ENCODE measurements at places on chromosomes 4 and X.

DNA sequence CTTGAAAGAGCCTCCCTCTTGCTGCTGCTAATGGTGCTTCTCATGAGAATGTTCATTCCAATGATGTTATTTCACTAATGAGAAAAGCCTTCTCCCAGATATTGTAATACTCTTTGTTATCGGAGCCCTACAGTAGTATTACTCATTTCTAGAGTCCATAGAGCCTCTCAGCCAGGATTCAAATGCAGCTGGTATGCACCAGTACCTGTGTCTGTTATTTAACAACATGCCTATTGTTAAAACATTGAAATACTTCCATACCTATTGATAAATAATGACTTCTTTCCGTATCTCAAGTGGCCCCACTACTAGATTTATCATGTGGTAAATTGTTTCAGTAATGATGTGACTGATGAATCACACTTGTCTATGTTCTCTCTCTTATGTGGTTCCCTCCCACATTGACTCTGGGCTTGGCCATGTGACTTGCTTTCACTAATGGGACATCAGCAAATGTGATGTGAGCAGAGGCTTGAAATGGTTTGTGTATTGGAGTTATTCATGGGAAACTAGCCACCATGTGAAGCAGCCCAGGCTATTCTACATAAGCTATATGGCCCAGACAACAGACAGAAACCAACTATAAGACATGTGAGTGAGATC, 207.6 kb downstream of the THOC2 start:
- DNase-seq = no peak

DNA sequence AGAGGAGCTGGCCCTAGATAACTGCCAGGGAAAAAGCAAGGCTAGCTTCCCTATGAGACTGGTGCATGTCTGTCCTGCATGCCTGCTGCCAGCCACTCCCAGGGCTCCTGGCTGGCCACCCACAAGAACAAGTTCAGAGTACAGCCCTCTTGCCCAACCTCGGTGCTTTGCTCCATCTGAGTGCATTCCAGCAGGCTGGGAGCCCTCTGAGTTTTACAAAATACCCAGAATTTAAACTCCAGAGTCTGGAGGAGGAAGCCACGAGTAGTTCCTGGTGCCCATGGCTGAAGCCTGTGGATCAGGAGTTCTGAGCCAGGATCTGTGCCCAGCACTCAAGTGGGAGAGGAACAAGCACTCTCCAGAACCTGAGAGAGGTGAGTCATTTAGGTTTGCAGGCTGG, 111.6 kb downstream of the MAGEE2 start:
- DNase-seq = no peak

- DNase-seq = no peak
Observed at GRCh38 chr4:36665985-36666527, 384.6 kb downstream of the DTHD1 start.

DNA sequence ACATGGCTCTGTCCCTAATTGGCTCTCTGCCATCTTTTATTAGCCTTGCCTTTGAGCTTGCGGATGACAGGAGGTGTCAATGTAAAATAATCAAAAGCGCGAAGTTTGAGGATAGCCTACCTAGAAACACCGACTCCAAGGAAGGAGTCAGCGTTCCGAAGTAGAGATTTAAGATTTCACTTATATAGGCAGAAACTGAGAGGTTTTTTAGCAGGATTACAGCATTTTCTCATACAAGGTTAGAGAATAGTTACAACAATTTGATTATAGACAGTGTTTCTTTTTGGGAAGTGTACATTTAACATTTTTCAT, 499 bp upstream of the NFXL1 start:
- DNase-seq = no peak

- no peak for DNase-seq
Observed at GRCh38 chr4:88277711-88278225, 6.6 kb downstream of the PPM1K start.

DNA sequence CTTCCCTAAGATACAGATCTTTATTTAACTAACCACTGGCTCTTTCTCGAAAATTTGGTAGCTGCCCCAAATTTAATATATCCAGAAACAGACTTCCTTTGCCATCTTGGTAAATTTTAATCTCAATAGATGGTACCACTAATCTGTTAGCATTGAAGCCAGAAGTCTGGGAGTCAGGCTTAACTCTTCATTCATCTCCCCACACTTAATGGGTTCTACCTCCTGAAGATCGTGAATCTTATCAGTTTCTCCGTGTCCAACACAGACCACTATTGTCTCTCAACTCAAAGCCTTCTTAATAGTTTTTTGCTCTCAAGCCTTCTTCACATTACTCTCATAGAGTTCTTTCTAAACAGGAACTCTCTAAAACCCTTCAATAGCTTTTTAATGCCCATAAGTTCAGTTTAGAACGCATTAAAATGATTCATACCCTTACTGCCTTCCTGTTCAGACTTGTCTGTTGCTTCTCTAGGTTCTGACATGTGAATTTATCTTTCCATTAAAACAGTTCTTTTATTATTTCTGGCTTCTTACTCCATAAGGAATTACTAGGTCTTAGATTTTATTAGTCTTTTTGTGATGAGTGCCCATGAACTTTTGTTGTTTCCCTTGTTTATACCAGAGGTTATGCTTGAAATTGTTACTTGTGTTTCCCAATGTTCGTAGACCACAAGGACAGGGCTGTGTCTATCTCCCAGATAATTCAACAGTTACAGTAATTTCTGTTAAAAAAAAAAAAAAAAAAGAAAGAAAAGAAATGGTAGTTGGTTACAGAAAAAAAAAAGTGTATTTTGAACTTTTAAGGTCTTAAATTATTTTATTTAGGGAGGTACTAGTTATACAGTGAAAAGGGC, 54.7 kb downstream of the SMARCAD1 start:
- DNase-seq = no peak

DNA sequence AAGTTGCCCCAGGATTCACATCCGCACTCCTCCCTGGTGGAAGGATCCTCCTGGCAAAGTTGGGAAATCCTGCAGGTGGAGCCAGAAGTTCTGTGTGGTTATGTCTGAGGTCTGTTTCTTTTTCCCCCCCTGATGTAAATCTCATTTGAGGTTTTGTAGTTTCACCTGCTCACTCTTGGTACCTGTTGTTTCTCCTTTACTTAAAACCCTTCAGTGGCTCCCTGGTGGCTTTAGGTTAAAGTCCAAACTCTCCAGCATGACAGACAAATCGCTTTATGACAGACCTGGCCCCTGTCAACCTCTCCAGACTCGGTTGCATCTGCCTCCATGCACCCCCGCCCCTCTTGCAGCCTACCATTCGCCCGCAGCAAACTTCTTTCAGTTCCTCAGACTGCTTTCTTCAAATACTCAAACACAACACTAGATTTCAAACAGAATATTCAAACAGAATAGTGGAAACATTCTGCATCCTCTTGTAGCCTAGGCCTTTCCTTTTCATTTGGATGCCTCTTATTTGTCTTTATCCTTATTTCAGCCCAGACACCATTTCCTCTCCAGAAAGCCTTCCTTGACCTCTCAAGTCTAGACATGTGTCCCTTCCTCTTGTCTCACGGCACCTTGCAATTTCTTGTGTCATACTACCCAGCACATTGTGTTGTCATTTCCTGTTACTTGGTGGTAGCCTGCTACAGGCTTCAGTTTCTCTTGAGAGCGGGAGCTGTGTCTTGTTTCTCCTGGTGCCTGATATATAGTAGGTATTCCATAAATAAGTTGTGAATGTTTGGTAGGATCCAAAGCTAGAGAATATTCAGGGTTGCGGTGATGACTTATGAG, 24.8 kb downstream of the IL13RA1 start:
- DNase-seq = no peak

GRCh38 chr4:184317234-184317918, 99.7 kb upstream of the ENPP6 start:
- DNase-seq = no peak

- DNase-seq = no peak
Observed at GRCh38 chrX:139828830-139829229, 104.0 kb downstream of the ATP11C start.

DNA sequence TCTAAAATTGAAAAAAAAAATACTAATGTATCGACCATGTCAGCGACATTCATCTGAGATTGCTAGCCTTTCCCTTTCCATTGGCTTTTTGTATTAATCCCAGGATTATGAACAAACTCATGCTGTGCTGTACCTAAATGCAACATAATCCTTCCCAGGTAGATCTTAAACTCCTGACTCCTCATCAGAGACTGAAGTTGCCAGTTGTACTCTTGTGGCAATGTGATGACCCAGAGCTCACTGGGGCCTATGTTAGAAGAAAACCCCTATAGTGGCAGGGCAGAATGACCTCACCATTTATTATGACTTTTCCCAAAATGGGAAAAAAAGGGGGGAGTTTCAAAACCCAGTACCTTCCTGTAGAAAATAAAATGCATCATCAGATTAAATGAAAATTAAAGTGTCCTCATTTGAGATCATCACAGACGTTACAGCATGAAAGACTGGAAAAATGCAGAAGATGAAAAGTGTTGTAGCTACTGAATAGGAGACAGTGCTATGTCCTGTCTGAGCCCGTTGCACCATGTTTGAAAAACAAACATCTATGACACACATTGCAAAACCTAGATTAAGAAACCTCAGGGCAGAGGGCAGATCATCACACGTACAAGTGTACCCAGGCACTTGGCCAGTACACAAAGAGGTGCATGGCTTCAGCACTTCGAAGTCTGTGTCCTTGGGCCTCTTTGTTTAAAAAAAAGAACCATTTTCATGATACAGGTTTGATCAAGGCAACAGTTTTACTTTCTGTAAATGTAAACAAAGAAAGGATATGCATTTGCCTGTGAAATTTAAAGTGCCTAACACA, 6.8 kb upstream of the ACSL4 start:
- DNase-seq = no peak

- no peak for DNase-seq
Observed at GRCh38 chr4:151905197-151905596, 144.4 kb upstream of the GATB start.

DNA sequence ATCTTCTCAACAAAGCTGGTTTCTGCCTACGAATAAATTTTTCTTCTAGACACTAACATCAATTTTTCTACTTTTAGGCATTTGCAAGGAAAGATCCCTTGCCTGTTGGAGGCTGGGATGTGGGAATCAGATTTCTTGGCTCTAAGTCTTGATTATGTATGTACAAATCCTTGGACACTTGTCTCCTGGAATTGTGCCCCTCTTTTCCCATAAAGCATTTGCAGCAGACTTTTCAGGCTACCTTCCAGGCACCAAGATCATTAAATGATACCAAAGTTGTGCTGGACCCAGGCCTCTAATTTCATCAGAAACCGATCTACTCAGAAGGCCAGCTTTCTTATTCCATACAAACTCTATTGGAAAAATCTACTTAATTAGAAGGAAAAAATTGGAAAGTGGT, 339.5 kb upstream of the DIPK2B start:
- no peak for DNase-seq

- DNase-seq = no peak
Observed at GRCh38 chrX:138928737-138929459, 217.4 kb upstream of the FGF13 start.

DNA sequence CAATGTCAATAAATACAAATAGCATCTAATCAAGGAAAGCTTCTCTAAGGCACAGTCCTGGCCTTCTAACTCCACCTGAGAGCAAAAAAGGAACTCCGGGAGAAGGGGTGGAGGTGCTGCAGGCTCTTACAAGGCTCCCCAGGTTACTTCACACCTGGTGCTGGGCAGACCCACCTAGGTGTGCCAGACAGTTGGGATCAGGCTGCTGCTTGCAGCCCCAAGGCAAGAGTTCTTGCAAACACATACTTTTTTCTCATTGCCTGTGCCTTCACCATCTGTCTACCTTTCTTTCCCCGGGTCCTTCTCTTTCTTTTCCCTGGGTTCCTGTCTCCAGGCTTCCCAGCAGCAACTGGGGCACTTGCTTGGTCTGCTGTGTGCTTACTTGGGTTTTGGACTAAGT, 81.4 kb upstream of the STIM2 start:
- no peak for DNase-seq

DNA sequence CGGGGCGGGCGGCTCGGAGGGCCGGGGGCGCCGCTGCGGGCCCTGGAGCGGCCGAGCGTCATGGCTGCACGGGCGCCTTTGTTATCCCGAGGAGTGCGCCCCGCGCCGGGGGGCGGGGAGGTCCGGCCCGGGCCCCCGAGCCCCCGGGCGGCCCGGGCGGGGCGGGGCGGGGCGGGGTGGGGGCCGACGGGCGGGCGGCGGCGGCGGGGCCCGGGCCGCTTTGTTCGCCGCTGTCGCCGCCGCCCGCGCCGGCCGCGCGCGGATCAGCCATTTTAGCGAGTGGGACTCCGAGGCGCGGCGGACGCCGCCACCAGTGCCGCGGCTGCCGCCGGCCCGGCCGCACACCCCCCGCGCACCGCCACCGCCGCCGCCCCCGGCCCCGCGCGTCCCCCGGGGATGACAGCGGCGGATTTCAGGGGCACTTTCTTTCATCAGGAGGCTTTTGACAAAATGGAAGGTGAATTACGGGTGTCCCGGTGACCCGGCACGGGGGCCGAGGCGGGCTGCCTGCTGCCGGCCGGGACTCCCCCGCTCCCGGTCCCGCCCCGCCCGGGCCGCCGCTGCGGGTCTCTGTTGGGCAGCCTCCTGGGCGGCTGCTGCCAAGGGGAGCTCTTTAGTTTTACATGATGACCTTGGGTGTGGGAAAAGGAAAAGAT, 1.2 kb downstream of the HMGB3 start:
- DNase-seq = no peak

GRCh38 chrX:71098302-71098701, 2.7 kb downstream of the FOXO4 start:
- DNase-seq = peak; percentile 65

- DNase-seq = no peak
Observed at GRCh38 chrX:110914281-110914680, 118.7 kb upstream of the CHRDL1 start.

DNA sequence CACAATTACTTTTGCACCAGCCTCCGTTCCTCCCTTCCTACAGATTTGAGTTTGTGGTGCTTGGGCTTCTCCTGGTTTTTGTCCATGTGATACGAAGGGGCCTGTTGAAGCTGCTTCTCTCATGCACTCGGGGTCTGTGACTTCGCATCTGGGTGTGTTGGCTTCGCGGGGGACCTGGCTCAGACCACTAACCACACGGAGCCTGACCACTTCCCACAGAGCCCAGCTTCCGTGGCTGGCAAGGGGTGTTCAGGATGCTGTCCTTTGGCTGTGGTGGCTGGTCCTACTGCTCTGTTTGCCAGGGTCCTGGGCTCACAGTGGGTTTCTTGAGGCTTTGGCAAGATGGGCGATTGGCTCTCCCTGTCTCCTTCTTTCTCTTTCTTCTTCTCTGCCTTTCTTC, 19.8 kb upstream of the XG start:
- DNase-seq = no peak

- no peak for DNase-seq
Observed at GRCh38 chr4:44978020-44978419, 251.7 kb upstream of the GNPDA2 start.

DNA sequence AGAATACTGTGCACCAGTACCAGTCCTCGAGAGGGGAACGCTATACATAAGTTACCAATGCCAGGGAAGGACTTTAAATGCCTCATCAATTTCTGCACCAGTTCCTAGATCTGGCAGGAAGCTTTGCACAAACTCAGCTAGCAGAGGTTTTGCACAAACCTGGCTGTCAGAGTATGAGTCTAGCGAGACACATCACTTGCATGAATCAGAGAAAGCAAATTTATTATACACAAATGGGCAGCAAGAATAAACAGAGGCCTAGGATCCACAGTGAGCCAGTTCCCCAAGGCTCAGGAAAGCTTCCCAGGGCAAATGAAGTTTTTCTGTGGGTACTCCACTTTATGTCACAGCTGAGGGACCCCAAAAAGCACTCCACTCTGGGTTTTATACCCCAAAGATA, 523.5 kb downstream of the CFAP47 start:
- DNase-seq = no peak

GRCh38 chr4:126056116-126056650, 741.4 kb downstream of the FAT4 start:
- DNase-seq = no peak
